Thoracic aorta (tissue), 2 donors: ENCODE measurements at places on chromosomes 6 and 20. TPM values are rescaled to one million over a fixed set of nuclear protein-coding genes. Genes with fewer than 3 reads are reported as not detected.

- H3K27me3 ChIP-seq: no peaks in the 10 kb centered on the region
- H3K36me3 ChIP-seq: no peaks in the 10 kb centered on the region
- no peak for DNase-seq
- H3K4me3 ChIP-seq: no peak overlapping the region
- H3K27ac ChIP-seq: no peak overlapping the region
These were observed 283.6 kb downstream of the QKI start for GRCh38 chr6:163698086-163698485.

DNA sequence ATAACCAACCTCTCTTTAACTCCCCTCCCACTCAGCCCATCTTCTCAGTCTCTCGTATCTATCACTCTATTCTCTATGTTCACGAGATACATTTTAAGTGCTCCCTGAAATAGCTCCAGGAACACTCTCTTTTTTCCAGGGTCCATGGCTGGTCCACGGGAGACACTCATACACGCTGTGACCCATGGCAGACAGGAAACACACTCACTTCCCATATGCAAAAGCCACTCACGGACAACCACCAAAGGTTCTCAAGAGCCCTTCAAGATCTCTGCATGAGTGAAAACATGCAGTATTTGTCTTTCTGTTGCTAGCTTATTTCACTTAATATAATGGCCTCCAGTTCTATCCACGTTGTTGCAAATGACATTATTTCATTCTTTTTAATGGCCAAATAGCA lies 71.4 kb upstream of the PCSK2 start:
- H3K4me3 ChIP-seq: no peak overlapping the region
- H3K36me3 ChIP-seq: no peaks in the 10 kb centered on the region

- H3K27ac ChIP-seq: no peak overlapping the region
- no peak overlapping the region for H3K4me3 ChIP-seq
- DNase-seq: no peak
- H3K27me3 ChIP-seq: no peaks in the 10 kb centered on the region
- peaks cover 6% of the 10 kb centered on the region for H3K4me1 ChIP-seq
- no peaks in the 10 kb centered on the region for H3K36me3 ChIP-seq
These were observed 576.4 kb downstream of the HTR1B start for GRCh38 chr6:76886900-76887299.

DNA sequence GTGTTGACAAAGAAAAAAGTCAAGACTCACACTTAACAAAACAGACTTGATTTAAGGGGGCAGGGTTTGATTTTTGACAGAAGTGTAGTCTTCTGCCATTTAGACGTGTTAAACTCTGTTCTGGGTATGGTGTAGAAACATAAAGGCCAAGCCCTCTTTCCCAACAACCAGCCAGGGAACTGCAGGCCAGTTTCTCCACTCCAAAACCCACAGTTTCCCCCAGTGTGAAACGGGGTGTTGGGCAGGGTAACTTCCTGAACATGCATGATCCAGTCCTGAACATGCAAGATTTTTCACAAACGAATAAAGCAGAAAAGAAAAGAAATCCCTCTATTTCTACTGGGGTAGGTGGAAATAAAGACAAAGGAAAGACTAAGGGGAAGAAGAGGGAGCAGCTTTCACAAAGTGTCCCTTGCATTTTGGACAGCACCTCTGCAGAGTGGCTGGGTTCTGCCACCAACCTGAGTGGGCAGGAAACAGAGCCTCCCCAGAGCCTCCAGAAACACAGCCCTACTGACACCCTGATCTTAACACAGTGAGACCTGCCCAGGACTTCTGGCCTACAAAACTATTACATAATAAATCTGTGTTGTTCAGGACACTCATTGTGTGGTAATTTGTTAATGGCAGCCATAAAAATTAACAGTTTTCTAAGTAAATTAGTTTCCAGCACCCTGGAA lies 7.5 kb downstream of the APMAP start:
- no peak overlapping the region for H3K27ac ChIP-seq
- H3K4me1 ChIP-seq: peaks cover 3% of the 10 kb centered on the region
- no peaks in the 10 kb centered on the region for H3K27me3 ChIP-seq

DNA sequence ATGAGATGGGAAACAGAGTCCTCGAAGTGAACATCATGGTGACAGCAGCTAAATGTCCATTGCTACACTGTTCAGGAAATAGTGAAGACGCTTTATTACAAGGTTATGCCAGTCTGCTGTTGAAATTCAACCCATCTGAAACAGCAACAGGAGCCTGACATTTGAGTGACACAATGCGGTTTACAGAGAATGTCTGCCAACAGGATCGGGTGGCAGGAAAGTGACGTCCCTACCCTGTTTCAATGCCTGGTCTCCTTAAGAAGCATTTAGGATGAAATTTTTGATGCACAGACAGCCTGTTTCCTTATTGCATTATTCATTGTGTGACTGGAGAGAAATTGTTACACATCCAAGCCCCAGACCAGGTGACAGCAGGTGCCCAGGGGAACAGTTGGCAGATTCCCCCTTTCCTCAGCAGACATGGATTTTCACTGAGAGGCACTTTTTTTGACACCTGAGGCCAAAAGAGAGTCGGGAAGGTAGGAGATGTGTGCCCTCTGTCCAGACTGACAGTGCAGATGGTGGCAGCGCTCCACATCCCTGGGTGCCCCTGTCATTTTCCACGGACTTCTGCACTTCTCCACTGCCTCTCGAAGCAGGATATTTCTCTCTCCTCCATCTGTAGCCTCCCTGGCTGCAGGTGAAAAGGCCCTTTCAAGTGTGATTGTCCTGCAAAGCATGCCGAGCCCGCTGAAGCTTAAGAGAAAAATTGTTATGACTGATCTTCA lies 87.9 kb downstream of the BFSP1 start:
- H3K27me3 ChIP-seq: no peaks in the 10 kb centered on the region
- H3K36me3 ChIP-seq: no peaks in the 10 kb centered on the region
- DNase-seq: no peak

DNA sequence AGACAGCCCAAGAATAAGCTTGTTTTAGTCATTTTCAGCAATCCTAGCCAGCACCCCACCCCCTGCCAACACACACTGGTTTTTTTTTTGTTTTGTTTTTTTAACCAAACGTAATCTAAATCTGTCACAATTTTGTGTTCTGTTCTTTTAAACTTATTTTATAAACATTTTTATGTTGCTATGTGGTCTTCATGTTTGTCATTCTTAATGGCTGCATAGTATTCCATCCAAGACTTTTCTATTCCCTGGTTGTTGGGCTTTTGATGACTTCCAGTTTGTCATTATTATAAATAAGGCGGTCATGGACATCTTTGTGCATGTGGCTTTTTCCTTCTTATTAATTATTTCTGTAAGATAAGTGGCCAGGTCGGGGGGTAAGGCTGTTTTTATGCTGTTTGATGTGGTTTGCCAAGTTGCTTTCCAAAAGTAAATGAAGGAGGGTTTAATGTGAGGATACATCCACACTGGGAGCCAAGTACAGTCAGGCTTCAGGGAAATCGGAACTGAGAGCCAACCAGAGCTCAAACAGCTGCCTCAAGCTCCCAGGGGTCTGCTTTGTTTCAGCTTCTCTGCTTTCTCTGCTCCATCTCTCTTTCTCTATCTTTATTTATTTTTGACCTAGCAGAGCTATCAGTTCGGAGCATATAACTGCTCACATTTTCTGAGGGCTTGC lies 125.8 kb downstream of the VEGFA start:
- H3K27ac ChIP-seq: no peak overlapping the region
- H3K27me3 ChIP-seq: no peaks in the 10 kb centered on the region
- no peak overlapping the region for H3K4me3 ChIP-seq
- H3K4me1 ChIP-seq: no peaks in the 10 kb centered on the region

- no peaks in the 10 kb centered on the region for H3K4me1 ChIP-seq
- H3K4me3 ChIP-seq: no peak overlapping the region
- no peak overlapping the region for H3K27ac ChIP-seq
- no peaks in the 10 kb centered on the region for H3K36me3 ChIP-seq
- no peak for DNase-seq
- no peaks in the 10 kb centered on the region for H3K27me3 ChIP-seq
These were observed 35.9 kb downstream of the EPM2A start for GRCh38 chr6:145699462-145699861.

TRIM40 gene
- total RNA-seq: not detected

C4B gene
- total RNA-seq: 108 TPM
